ENCODE measurements at places on chromosomes 7 and 10.

DNA sequence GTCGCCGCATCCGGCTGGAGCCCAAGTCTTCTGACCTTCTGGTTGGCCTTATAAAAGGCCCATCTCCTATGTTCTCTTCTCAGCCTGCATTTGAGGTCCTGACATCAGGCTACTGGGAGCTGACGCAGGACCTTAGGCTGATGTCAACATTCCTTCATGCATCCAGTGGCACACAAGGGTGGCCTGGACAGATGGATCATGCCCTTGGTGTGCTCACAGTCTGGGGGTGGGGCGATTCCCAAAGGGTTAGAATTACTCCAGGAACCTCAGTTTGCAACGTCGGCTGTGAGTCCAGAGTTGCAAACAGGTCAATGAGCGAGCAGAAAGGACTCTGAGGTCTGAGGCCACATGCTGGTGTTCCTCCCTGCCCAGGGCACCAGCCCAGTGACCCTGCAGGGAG is 8.2 kb upstream of the CLIP2 start:
- no peak for DNase-seq

- no peak for DNase-seq
Observed at GRCh38 chr10:123212640-123213039, 58.4 kb downstream of the BUB3 start.

DNA sequence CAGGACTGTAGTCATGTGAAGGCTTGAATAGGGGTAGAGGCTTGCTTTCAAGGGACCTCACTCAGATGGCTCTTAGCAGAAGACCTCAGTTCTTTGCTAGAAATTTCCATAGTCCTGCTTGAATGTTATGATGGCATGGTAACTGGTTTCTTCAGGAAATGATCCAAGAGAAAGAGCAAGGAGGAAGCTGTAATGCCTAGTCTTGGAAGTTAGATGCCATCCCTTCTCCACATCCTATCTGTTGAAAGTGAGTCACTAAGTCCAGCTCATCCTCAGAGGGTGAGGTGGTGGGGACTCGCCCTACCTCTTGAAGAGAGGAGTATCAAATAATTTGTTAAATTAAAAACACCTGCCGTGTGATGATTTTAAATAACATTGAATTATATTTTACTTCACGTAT is 4.6 kb downstream of the MGAM start:
- DNase-seq: no peak

DNA sequence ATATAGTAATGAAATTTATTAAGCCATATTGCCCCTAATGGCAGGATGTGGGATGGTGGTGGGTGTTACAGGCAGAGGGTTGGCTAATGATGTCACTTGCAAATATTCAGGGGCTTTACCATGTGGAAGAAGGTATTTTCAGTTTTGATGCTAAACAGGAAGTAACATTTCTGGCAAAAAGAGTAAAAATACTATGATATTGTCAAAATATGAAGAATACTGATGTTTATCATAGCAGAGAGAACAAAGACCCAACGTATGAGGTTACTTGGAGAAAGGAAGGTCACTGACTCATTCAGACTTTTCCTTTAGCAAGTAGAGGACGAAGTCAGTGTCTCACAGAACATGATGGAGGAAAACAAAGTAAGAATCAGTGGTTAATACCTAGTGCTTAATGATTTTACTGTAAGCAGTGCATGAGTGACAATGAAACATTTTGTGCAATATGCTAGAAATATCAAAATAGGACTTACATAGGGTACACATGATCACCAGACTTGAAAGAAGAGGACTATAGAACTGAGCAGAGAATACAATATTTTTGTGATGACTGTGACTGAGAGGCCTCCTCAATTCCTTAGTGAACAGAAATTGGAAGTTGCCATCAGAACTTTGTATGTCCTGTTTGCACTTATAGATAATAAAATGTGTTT is 89.7 kb upstream of the STEAP4 start:
- DNase-seq: no peak

GRCh38 chr7:155233311-155234157 is 64.1 kb upstream of the INSIG1 start:
- DNase-seq: no peak

DNA sequence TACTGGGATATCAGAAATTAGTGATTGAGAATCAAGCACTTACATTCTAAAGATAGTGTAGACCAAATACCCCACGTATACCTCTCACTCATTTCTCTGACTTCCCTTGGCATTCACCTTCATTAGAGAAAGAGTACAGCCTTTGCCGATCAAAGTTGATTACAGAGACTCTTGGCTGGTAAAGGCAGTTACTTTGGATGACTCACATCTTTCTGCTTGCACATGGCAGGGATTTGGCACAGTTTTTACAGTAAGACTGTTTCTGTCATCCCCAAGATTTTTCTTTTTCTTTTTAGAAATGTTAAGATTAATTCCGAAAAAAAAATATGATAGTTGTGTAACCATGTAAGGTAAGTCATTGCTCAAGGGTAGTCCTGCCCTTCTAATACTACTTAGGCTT is 143.0 kb downstream of the TSPAN12 start:
- DNase-seq: no peak

- DNase-seq: no peak
Observed at GRCh38 chr10:47381103-47381395, 3.0 kb downstream of the ZNF488 start.

GRCh38 chr10:107616031-107616430 is 451.5 kb upstream of the SORCS1 start:
- no peak for DNase-seq

DNA sequence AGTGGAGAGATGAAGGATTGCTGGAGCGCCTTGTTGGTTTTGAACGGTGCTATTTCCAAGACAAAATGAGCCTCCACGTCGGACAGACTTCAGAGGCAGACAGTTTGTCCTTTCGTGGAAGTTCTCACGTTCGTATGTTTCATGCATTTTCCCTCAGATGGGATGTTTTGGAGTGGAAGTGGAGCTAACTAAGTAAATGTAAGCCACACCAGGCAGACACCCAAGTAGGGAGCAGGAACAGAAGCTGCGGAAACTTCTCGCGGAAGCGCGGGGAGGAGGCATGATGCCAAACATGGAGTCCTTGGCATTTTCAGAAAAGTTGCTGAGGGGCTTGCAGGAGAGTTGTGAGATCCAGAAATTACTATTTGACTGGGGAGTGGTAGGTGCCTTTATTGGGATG is 145.6 kb upstream of the PRR15 start:
- no peak for DNase-seq

DNA sequence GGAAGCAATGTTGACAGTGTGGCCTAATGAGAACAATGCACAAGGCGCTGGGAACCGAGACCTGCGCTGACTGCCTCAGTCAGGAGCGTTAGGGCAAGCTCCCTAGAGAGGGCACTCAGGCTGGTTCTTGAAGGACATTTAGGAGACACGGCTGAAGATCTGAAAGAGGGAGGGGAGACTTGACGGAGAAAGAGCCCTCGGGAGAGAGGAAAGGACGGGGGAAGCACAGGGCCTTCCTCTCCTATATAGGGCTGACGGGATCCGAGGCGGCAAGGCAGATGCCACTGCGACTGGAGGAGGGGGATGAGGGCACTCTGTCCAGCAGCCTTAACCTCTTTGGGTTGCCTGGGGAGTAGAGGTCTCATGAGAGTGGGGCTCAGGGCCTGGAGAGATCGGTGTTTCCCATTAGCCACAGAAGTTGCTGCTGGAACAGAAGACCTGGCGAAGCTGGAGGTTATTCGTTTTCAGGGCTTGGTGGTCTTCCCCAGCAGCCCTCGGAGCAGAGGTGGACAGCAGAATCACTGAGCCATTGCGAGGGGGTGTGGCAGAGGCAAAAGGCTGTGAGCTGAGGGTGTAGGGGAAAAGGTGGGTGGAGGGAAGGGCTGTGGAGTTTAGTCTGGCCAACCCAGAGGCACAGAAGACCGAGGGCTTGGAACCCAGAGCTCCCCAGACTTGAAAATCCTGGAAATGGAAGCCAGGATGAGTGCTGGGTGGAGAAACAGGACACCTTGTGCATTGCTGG is 36.0 kb downstream of the CLEC2L start:
- DNase-seq: no peak

DNA sequence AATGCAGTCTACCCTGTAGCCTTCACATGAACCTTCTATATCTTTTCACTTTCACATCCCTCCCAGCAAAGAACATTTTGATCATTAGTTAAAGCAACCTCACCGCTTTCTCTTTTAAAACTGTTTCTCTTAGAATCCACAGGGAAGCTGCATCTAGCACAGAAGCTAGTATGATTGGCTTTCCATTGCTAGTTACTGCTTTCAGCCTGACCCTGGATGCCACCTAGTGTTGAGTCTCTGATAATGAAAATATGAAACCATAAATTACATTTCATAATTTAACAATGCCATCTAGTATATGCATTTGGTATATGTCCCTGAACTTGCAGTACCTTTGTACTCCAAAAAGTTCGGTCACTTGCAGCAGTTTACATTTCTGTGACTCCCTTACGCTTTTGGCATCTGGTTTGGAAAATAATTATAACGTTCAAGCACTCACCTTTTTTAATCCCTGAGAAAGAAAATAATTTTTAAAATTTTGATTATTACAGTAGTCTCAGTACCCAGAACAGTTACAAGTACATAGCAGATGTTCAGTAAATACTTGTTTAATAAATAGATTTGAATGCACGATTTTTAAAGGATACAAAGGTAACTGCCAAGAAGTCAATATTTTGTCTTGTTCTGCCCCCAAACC is 22.7 kb downstream of the CISD1 start:
- DNase-seq: peak; percentile 62

DNA sequence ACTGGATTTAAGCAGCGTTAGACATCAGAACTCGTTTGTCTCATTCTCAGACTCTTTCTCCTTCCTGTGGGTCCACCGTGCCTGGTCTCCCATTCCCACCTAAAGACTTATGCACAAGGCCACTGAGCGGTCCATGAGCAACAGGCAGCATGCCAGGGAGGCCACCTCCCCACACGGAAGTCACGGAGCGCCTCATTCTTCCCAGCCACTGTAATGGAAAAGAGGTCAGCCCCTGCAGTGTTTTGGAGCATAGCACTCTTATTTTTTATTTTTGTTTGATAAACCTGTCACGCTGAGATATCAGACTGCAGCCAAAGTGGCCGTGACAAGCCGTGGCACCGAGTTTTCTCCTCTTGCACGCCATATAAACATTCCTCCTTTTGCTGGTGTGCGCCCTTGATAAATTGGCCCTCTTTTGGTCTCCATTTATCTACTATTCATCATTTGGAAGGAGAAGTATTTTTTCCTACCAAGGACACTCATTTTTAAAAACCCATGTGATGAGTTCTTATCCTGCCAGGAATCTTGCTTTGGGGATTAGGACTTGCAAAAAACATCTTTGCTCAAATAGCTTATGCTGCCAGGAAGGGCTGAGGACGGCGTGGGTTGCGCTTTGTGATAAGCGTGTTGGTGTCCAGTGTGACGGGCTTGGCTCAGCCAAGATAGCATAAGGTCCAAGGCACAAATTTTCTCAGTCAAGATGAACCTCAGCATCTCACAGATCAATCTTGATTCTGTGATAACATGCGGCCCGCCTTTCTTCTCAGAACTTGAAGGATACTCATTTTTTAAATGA is 206.0 kb downstream of the CCDC3 start:
- peak; percentile 10 for DNase-seq

- no peak for DNase-seq
Observed at GRCh38 chr7:80923211-80923612, 4.4 kb upstream of the SEMA3C start.

GRCh38 chr10:132458071-132458585 is 61.1 kb downstream of the PWWP2B start:
- DNase-seq: no peak

GRCh38 chr10:119701861-119702260 is 24.0 kb upstream of the INPP5F start:
- no peak for DNase-seq

GRCh38 chr10:36111676-36112075 is 469.6 kb upstream of the FZD8 start:
- no peak for DNase-seq

DNA sequence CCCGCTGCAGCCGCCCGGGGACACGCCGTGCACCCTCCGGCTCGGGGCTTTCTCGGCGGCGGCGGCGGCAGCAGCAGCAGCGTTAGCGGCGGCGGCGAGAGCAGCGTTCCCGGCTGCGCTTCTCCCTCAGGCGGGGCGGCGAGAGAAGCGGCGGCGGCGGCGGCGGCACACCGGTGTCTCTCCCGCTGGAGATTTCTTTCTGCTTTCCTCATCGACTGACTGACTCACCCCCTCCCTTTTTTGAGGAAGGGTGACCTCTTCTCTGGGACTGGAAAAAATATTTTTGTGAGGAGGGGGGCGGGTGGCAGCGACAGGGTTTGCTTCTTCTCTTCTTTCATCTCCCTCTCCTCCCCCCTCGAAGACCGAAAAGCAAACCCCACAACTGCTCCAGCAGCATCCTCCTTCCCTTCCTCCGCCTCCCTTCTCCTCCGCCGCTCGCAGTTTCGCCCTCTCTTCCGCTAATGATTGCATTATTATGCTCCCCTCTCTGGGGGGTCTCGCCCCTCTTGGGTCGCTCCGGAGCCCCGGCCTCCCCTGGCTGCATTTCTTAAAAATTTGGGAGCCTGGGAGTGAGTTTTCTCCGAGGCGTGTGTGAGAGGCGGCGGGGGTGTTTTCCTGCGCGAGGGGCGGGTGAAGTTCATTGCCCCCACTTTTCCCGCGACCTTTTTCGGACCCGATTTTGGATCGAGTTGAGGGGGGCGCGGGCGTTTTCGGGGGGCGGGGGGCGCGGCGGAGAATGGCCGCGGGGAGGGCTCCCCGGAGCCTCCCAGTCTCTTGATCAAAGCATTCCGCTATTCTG is 411 bp downstream of the AUTS2 start:
- no peak for DNase-seq

DNA sequence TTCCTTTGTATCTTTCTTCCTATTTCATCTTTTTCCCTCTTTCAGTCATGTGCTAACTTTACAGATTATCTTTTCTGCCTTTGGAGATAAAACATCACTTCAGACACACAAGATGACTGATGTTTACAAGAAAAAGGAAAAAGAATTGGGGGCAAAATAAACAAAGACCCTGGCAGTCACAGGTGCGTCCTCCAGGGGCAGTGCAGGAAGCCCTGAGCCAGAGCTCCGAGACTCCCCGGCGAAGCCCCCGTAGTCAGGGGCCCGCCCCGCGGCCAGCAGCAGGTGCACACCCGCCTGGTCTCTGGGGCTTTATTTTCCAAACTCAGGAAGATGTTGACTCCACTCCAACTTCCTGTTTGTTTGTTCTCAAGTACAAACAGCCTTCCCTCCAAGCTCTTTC is 10.2 kb downstream of the STK32C start:
- DNase-seq: no peak

- no peak for DNase-seq
Observed at GRCh38 chr7:155973451-155973997, 161.3 kb upstream of the SHH start.

GRCh38 chr10:2978111-2978510 is 89.2 kb upstream of the PFKP start:
- DNase-seq: peak; percentile 76

DNA sequence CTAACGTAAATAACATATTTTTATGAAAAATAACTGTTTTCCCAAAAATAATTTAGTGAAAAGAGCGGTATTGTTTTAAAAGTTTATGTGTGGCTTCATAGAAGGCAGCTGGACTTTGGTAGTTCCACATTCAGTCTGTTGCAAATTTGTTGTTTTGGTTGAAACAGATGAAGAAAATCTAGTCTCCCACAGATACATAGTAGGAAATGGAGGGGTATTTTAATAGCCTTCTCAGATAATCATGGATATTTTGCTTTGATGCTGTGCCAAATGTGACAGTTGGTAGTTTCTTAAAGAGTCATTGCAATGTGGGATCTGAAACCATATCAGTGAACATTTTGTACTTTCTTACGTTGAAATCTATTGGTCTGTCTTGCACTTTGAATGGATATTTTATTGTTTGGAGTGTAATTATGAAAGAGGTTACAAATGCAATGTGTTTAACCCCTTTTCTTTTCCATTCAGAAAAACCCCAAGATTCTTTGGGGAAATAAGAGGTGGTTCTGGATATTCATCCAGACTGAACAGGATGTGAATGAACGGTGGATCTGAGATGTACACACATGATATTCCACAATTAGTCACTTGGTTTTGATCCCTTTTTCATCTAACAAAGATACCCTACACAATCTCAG is 10.4 kb downstream of the ZNF365 start:
- DNase-seq: peak; percentile 36
